ENCODE measurements at places on chromosomes 16 and 17.

DNA sequence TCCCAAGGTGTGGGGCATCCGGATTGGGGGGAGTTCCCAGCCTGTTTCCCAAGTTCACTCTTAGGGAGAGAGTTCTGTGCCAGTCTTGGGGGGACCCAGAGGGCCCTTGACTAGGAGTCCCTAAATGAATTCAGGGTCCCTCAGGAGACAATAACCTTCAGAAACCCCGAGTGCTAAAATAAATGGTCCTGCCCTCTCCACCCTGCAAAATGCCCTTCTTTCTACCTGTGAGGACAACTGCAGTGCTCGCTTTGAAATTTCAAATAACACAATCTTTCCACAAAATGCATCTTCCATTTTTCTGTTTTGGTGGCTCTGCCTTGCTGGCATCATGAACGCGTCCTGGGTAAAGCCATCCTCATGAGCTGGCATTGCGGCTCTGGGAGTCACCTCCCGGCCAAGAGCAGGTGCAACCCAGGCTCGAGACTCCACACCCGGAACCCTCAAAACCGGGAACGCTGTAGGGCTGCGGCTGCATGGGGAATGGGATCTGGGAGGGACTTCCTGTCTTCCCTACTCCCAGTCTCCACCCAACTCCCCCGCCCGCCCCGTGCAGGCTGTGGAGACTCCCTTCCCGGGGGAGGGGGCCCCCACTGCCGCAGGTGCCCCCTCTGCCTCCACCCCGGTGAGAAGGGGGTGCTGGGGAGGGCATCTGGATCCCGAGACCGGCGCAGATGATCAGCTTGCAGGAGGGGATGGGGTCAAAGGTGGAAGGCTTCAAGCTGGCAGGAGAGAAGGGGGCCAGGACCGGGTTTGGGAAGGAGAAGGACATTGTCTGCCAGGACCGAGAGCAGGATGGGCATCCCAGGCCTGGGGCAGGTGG, at the start of gene ZNF205:
Gene ZNF205 (plus strand): TSS at position 529 of the 823 bp plus-strand sequence. CDS start 845 bp downstream, outside the sequence.
- no peak for DNase-seq

DNA sequence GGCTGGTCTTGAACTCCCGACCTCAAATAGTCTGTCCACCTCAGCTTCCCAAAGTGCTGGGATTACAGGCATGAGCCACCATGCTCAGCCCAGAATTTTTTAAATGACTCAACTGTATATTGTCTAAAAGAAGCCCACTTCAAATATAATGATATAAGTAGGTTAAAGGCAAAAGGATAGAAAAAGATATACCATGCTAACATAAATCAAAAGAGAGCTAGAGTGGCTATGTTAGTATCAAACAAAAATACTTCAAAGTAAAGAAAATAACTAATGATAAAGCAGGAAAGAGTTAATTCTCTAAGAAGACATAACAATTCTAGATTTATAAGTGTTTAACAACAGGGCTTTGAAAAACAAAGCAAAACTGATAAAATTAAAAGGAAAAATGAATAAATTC, 13.3 kb upstream of the MPO start:
- DNase-seq, result no peak

- DNase-seq, result no peak
Measured at GRCh38 chr16:19431636-19432340, 14.1 kb downstream of the TMC5 start.

GRCh38 chr17:73976676-73977521, 226.6 kb upstream of the RPL38 start:
- no peak for DNase-seq

DNA sequence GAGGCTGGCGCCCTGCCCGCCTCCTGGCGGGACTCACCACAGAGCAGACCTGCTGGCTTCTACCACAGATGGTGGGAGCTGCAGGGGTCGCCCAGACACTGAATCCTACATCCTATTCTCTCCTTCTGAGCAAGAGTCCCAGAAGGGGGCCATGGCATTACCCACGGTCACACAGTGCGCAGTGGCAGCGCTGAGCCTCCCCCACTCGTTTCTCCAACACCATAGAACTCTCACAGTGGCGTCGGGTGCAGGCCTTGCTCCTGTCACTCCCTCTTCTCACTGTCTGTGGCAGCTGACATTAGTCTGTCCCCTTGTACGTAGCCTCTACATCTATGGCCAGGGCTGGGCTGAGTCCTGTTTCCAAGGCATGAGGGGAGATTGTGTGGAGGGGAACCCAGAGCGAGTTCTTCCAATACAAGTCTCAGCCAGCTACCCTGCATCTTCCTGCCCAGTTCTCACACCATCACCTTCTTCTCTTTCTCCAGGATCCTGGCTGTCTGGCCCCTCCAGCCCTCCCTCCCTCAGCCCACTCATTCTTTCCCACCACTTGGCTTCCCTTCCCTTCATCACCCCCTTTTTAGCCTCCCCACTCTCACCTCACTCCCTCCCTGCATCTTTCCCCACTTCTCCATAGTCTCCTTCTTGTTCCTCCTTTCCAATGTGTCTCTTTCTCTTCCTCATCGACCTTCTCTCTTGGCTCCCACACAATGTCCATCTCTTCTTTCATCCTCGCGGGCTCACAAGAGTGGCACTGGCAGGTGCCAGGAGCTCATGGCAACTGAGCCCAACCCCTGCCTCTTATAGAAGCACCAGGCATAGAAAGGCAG, 5.9 kb downstream of the UBTF start:
- DNase-seq, result no peak

GRCh38 chr17:1736348-1737281, 6.1 kb upstream of the SERPINF2 start:
- no peak for DNase-seq

GRCh38 chr17:65783845-65784334, 222.4 kb upstream of the AXIN2 start:
- no peak for DNase-seq

- DNase-seq, result no peak
Measured at GRCh38 chr16:54655121-54655590, 275.5 kb upstream of the IRX5 start.

GRCh38 chr17:47852113-47852949, 1.4 kb upstream of the SP6 start:
- DNase-seq, result no peak

- DNase-seq, result no peak
Measured at GRCh38 chr16:53523126-53523804, 20.3 kb upstream of the AKTIP start.
